ENCODE measurements at places on chromosomes 3 and 15. TPM values are rescaled to one million over a fixed set of nuclear protein-coding genes. Genes with fewer than 3 reads are reported as not detected.

DNA sequence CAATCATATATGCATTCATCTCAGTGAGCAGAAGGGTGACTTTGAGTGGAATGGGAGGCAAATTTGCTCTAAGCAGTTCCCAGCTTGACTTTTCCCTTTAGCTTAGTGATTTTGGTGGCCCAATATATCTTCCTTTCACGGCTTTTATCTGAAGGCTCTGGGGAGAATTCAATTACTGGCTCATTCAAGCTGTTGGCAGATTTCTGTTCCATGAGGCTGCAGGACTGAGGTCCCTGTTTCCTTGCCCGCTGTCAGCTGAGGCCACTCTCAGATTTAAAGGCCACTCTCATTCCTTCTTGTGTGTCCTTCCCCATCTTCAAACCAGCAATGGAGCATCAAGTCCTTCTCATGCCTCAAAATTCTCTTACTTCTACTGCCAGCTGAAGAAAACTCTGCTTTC, 170.4 kb upstream of the ATP10A start:
- peaks cover 6% of the 10 kb centered on the region for H3K27me3 ChIP-seq
- no peaks in the 10 kb centered on the region for H3K4me1 ChIP-seq

DNA sequence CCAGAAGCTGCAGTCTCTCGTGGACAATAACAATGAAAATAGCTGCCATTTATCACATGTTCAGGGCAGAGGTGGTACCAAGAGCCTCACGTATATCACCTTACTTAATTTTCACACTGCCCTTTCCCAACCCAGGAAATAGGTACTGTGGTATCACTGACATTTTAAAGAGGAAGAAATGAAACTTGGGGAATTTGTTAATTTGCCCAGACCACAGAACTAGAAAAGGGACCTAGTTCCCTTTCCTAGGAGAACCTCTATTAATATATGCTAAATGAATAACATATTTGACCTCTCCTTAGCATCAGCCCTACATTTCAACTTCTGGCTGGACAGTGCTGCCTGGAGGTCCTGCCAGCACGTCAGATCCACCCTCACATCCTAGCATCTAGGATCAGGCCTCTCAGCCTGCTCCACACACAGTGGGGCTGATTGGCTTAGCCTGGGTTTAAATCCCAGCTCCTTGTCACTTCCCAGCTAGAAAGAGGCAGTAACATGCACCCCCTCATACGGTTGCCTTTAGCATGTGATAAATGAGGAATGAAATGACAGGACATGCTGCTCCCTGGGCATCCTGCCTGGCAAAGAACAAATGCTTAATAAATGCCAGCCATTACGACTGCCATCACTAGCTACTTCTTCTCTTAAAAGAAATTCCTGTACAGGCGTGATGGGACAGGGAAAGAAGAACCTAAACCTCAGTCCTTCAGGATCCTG, 95.1 kb upstream of the TNFAIP8L3 start:
- peaks cover 4% of the 10 kb centered on the region for H3K4me1 ChIP-seq
- H3K36me3 ChIP-seq, result no peaks in the 10 kb centered on the region
- no peak overlapping the region for H3K4me3 ChIP-seq
- no peak overlapping the region for H3K27ac ChIP-seq
- no peak for DNase-seq

GRCh38 chr3:75224412-75224811, 439.7 kb upstream of the FRG2C start:
- no peaks in the 10 kb centered on the region for H3K4me1 ChIP-seq
- DNase-seq, result no peak
- H3K27me3 ChIP-seq, result no peaks in the 10 kb centered on the region

DNA sequence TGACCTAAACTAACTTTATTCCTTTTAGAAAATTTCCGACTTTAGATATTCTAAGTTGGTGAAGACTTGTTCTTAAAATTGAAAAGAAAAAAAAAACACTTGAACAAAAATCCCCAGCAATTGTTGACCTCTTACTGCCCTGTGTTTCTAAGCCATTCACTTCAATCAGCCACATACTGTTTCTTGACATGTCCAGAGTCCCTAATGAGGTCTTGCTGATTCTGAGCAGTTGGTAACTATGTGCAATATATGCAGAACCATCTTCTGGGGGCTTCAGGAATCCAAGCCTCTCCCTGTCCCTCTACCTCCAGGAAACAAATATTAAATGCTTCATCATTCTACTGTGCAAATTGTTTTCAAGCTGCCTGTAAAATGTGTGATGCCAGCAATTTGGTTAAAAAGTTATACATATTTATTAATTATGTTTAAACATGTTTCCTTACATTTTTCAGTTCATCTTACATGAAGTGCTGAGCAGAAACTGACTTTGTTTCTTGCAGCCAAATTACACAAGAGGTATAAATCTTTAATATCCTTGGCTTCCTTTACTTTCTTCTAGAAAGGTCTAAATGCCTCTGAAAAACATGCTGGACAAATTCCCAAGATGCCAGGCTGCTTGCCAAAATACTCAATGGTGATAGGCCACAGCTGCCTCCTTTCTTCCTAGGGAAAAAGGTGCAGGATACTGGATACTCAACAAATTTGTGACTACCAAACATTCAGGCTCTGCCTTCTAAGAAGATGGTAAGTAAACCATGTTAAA, 19.8 kb upstream of the GYG1 start:
- H3K27me3 ChIP-seq, result no peaks in the 10 kb centered on the region
- no peaks in the 10 kb centered on the region for H3K36me3 ChIP-seq
- peaks cover 3% of the 10 kb centered on the region for H3K4me1 ChIP-seq
- no peak for DNase-seq

- H3K4me1 ChIP-seq, result peaks cover 25% of the 10 kb centered on the region
- no peaks in the 10 kb centered on the region for H3K27me3 ChIP-seq
- H3K36me3 ChIP-seq, result peaks cover 7% of the 10 kb centered on the region
- DNase-seq, result no peak
- no peak overlapping the region for H3K27ac ChIP-seq
Measured at GRCh38 chr3:171321559-171322360, 138.4 kb downstream of the TNIK start.

DNA sequence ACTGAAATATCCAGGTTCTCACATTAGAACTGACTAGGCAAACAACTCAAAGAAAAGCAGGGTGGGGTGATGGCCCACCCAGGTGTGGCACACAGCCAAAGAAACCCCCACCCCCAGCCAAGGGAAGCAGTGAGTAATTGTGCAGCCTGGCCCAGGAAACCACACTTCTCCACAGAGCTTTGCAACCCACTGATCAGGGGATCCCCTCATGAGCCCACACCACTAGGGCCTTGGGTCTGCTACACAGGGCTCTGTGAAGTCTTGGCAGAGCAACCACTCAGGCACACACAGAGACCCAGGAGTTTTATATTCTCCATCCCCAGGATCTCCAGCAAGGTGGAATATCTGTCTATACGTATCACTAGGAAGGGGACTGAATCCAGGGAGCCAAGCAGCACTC, 22.2 kb upstream of the TRIM42 start:
- H3K4me1 ChIP-seq, result no peaks in the 10 kb centered on the region
- no peak overlapping the region for H3K4me3 ChIP-seq
- H3K27me3 ChIP-seq, result no peaks in the 10 kb centered on the region
- no peaks in the 10 kb centered on the region for H3K36me3 ChIP-seq
- no peak for DNase-seq

- H3K27me3 ChIP-seq, result no peaks in the 10 kb centered on the region
- no peak overlapping the region for H3K4me3 ChIP-seq
- no peak overlapping the region for H3K27ac ChIP-seq
Measured at GRCh38 chr3:127574880-127575878, 15.4 kb downstream of the TPRA1 start.

GRCh38 chr15:89068325-89068784, 19.9 kb upstream of the ABHD2 start:
- H3K27ac ChIP-seq, result peak overlapping the region; percentile 57
- peaks cover 12% of the 10 kb centered on the region for H3K4me1 ChIP-seq
- DNase-seq, result peak; percentile 78
- H3K27me3 ChIP-seq, result peaks cover 2% of the 10 kb centered on the region
- no peak overlapping the region for H3K4me3 ChIP-seq
- peaks cover 16% of the 10 kb centered on the region for H3K36me3 ChIP-seq

DNA sequence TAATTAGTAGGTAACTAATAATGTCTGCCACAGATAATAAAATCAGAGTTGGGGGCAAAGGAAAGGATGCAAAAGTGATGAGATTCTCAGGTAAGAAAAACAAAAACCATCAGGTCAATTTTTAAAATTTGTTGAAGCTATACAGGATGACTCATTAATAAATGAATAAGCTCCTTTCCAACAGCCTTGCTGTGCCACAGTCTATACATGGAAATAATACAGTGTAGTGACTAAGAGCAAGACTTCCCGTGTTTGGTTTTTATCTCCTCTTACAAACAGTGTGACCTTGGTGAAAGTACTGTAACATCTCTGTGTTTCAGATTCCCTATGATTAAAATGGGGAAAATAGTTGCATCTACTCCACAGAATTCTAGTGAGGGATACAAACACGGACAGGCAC, 331.6 kb downstream of the PYDC2 start:
- no peak for DNase-seq
- no peaks in the 10 kb centered on the region for H3K27me3 ChIP-seq
- no peak overlapping the region for H3K27ac ChIP-seq
- no peaks in the 10 kb centered on the region for H3K36me3 ChIP-seq
- no peaks in the 10 kb centered on the region for H3K4me1 ChIP-seq
- no peak overlapping the region for H3K4me3 ChIP-seq

DNA sequence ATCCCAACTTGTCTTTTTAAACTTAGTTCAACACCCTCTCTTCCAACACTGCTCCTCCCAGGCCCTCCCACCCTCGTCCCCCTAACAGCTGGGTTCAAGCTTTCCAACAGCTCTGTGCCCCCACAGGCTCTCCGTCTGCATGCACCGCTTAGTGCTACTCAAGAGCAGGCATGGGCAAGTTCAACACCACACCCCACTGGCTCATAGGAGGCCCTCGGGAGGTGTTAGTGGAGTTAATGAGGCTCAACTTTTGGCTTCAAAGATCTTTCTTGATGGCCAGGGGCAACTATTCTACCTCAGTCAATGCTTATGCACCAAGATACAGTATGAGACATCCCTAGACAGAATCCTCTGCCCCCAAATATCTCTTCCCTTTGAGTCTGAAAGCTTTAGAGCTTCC, 114.4 kb downstream of the ANP32A start:
- DNase-seq, result no peak
- H3K36me3 ChIP-seq, result no peaks in the 10 kb centered on the region
- H3K4me3 ChIP-seq, result no peak overlapping the region
- H3K27me3 ChIP-seq, result peaks cover 6% of the 10 kb centered on the region
- H3K27ac ChIP-seq, result no peak overlapping the region
- no peaks in the 10 kb centered on the region for H3K4me1 ChIP-seq

GRCh38 chr3:114212646-114213045, 24.7 kb downstream of the ZNF80 start:
- DNase-seq, result no peak
- H3K36me3 ChIP-seq, result peaks cover 8% of the 10 kb centered on the region
- H3K4me3 ChIP-seq, result no peak overlapping the region
- H3K27ac ChIP-seq, result no peak overlapping the region
- no peaks in the 10 kb centered on the region for H3K27me3 ChIP-seq
- H3K4me1 ChIP-seq, result peaks cover 5% of the 10 kb centered on the region

DNA sequence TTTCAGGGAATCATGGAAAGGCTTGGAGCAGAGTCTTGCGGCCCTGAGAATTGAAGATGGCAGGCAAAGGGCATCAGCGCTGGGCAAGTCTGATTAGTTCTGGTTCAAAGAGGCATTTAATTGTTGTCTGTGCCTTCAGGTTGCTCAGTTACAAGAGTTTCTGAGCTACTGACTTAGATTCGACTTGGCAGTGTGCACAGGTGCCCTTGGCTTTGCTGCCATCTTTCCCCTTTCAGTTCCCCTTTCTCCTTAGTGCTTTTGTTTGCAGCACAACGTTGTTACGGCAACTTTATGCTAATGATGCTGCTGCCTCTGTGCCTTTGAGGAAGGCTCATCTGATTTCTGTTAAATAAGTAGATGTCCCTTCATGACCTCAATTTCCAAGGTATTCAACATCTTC, 12.5 kb downstream of the P2RY14 start:
- H3K36me3 ChIP-seq, result no peaks in the 10 kb centered on the region
- peaks cover 19% of the 10 kb centered on the region for H3K4me1 ChIP-seq
- H3K4me3 ChIP-seq, result no peak overlapping the region
- no peak overlapping the region for H3K27ac ChIP-seq

GRCh38 chr15:29131840-29132420, 137.7 kb downstream of the NSMCE3 start:
- H3K36me3 ChIP-seq, result no peaks in the 10 kb centered on the region
- no peak overlapping the region for H3K27ac ChIP-seq
- no peak for DNase-seq
- H3K4me1 ChIP-seq, result no peaks in the 10 kb centered on the region

GRCh38 chr3:128083396-128083795, 31.2 kb downstream of the SEC61A1 start:
- H3K27ac ChIP-seq, result no peak overlapping the region
- H3K27me3 ChIP-seq, result no peaks in the 10 kb centered on the region
- no peak for DNase-seq
- H3K4me3 ChIP-seq, result no peak overlapping the region

GRCh38 chr3:28978092-28978491, 302.8 kb upstream of the RBMS3 start:
- DNase-seq, result no peak
- H3K27me3 ChIP-seq, result no peaks in the 10 kb centered on the region
- H3K4me3 ChIP-seq, result no peak overlapping the region

DNA sequence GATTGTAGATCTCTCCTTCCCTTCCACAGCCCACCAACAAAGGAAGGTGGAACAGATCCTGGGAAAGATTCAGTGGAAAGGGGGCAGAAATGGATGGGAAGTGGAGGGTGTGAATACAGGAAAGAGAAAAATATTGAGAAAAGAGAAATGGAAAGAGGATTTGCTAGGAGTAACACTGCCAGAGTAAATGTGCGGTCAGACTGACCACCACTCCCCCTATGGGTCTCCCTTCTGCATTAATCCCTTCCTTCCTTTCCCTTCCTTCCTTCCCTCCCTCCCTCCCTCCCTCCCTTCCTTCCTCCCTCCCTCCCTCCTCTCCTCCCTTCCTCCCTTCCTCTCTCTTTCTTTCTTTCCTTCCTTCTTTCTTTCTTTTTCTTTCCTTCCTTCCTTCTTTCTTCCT, 12.0 kb upstream of the COMMD2 start:
- H3K27me3 ChIP-seq, result peaks cover 21% of the 10 kb centered on the region
- H3K4me1 ChIP-seq, result no peaks in the 10 kb centered on the region
- H3K27ac ChIP-seq, result no peak overlapping the region
- no peaks in the 10 kb centered on the region for H3K36me3 ChIP-seq
- no peak overlapping the region for H3K4me3 ChIP-seq

- no peak overlapping the region for H3K27ac ChIP-seq
- H3K4me3 ChIP-seq, result no peak overlapping the region
- peaks cover 6% of the 10 kb centered on the region for H3K4me1 ChIP-seq
- no peak for DNase-seq
- no peaks in the 10 kb centered on the region for H3K36me3 ChIP-seq
Measured at GRCh38 chr3:112627419-112627818, 13.5 kb downstream of the CCDC80 start.

- peaks cover 1% of the 10 kb centered on the region for H3K27me3 ChIP-seq
- no peak overlapping the region for H3K4me3 ChIP-seq
- H3K36me3 ChIP-seq, result no peaks in the 10 kb centered on the region
- no peak for DNase-seq
- no peak overlapping the region for H3K27ac ChIP-seq
Measured at GRCh38 chr15:37057831-37058230, 42.5 kb downstream of the MEIS2 start.

GRCh38 chr3:191624299-191624698, 163.3 kb downstream of the PYDC2 start:
- no peak overlapping the region for H3K4me3 ChIP-seq
- H3K27ac ChIP-seq, result no peak overlapping the region
- H3K4me1 ChIP-seq, result no peaks in the 10 kb centered on the region
- no peaks in the 10 kb centered on the region for H3K27me3 ChIP-seq
- DNase-seq, result no peak

DAZL gene
- not detected for total RNA-seq

MORC1 gene
- total RNA-seq, result not detected

PIERCE2 gene
- 0.34 TPM for total RNA-seq

PAK6 gene
- 0.73 TPM for total RNA-seq

MME gene
- total RNA-seq, result not detected

CHRM5 gene
- total RNA-seq, result not detected

GOLGA8T gene
- 0.19 TPM for total RNA-seq

FGF12 gene
- total RNA-seq, result not detected

ZNF717 gene
- 9.4 TPM for total RNA-seq

RFTN1 gene
- total RNA-seq, result 104 TPM

Data from activated CD4-positive, alpha-beta memory T cell treated with anti-CD3 and anti-CD28 coated beads for 36 hours (primary cell).